ENCODE measurements at places on chromosomes 1 and 21.

DNA sequence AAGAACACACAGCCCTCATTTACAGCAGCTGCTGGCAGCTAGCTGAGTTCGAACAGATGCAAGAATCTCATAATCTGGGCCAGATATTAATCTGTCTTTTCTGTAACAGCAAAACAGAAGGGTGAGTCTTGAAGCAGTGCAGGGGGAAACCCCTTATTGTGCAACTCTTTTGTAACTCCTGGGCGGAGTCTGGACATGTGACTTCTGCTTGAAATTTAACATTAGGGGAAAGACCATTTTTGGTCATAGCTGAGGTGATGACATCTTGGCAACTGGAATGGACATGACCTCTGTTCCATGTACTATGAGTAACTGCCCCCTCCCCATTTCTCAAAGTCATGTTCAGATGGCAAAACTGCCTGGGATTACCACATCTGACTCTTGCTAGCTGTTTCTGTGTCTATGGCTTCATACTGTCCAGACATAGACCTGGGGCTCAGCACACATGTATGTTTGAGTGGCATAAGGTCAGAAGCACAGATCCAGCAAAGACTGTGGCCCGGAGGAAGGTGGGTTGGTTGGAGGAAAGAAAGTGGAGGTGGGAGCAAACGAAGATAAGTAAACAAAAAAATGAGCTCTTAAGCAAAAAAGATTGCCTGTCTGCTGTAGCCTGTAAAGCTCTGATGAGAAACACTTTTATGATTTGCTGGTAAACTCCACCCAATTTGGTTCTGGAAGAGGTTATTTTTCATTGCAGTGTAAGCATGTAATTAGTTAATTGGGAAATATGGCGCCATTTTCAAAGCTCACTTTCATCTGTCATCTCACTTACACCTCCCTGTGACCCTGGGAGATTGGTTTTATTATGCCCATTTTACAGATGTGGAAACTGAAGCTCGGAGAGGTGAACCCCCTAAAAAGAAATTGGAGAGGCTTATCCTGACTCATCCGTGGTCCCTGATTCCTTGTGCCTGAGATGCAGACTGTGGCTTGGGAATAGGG, 26.1 kb downstream of the ETS2 start:
- peak; percentile 97 for DNase-seq

GRCh38 chr1:9404117-9404914, 111.6 kb downstream of the SPSB1 start:
- DNase-seq: no peak

DNA sequence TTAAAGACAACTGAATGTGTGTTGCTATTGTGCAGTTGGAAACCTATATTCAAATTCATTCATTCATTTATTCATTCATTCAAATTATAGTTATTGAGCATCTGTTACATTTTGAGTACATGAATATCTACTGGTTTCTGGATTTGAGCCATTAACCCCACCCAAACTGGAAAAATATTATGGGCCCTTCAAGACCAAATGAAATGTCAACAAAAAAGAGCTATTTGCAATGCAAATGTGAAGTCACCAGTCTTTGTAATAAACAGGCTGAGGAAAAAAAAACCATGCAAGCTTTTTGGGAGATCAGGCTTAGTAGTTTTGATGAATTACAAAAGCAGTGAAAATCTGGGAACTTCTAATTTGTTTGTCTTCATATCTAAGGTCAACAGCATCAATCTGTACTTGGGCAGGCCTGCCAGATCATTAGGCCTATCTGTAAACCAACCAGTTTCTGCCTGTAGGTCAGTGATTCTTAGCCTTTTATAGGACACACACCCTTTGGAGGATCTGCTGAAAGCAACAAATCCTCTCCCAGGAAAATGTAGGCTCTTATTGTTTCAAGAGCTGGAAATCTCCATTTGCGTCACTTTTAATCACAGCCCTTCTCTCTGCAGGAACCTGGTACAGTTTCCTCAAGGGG, 134.7 kb downstream of the FAM78B start:
- DNase-seq: no peak

GRCh38 chr1:36669262-36669661, 186.5 kb upstream of the CSF3R start:
- no peak for DNase-seq

GRCh38 chr1:165738794-165739193, 29.9 kb downstream of the TMCO1 start:
- no peak for DNase-seq

GRCh38 chr1:17885663-17886320, 130.7 kb downstream of the ACTL8 start:
- no peak for DNase-seq

GRCh38 chr1:195738966-195739650, 869.1 kb downstream of the KCNT2 start:
- DNase-seq: peak; percentile 38

DNA sequence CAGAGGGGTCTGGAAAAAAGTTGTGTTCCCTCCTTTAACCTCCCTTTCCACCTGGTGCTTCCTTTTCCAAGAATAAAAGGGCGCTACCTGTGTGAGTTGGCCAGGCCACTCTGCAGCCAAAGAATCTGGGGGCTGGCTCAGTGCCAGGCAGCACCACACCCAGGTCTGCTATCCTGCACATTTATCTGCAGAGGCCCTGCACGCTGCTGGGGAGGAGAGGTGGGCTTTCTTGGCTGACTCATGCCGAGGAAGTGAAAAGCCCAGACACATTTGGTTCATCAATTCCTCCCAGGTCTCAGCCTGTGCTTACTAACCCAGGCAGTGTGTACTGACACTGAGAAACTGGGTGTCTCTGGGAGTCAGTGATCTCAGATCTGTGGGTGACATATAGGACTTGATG, 79.8 kb upstream of the F3 start:
- no peak for DNase-seq

- no peak for DNase-seq
These were observed 58.6 kb downstream of the ADARB1 start for GRCh38 chr21:45132841-45133573.

DNA sequence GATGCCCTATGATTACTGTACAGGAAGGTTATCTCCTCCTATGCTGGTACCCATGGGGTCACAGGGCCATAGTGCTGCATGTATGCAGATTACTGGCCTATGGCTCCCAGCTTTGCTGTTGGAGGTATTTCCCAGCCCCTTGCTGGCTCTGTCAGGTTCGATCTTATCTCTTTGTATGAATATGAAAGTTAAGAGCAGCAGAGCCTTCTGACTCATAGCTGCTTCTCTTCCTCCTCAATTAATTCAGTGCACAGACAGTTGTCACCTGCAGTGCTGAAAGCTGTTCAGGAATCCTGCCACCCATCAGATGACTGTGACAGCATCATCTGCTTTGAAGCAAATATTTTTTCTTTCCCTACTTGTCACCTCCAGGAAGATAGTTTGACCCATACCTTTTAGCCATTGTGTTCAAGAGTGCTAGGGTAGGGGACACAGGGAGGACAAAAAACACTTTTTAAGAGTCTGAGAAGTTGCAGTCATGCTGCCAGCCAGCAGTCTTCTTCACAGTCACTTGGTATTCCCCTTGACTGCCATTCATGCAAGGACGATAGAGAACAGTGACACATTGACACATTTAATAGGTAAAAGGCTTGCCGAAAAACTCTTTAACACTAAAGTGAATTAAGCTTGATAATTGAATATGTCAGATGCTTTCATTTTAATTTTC, 73.1 kb downstream of the KIF1B start:
- DNase-seq: no peak

DNA sequence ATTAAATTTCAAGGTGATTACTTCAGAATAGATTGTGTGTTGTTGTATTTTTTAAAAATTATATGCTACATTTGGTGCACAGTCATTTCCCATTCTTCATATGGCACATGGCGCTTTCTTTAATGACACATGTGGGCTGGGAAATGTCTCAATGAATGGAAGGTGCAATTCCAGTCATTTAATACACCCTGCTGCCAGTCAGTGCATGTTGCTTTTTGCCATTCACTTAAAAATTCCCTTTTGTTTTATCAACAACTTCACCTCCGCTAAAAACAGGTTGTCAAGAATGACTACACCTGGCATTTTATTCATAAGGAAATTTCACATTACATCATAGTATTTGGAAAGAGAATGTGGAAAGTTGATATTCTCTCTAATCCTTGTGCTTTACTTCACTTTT, 716.4 kb upstream of the ADAMTS5 start:
- DNase-seq: no peak

GRCh38 chr1:17091252-17091651, 28.0 kb downstream of the PADI2 start:
- no peak for DNase-seq

DNA sequence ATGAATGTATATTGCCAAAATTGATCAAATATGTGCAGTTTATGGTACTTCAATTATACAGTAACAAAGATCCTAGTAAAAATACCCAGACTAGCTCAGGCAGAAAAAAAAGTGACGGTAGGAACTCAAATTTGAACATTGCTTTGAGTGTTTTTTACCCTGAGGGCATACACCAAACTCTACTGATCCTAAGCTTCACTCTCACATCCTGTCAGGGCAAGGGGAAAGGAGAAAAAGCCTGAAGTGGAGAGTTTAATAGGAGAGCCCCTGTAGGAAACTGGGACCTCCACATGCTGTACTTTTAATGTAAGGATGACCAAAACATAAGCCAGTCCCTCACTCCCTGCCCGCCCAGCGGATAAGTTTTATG, 59.8 kb upstream of the GNG12 start:
- DNase-seq: no peak

- DNase-seq: peak; percentile 45
These were observed 46.5 kb downstream of the RAP1GAP start for GRCh38 chr1:21622466-21623315.

DNA sequence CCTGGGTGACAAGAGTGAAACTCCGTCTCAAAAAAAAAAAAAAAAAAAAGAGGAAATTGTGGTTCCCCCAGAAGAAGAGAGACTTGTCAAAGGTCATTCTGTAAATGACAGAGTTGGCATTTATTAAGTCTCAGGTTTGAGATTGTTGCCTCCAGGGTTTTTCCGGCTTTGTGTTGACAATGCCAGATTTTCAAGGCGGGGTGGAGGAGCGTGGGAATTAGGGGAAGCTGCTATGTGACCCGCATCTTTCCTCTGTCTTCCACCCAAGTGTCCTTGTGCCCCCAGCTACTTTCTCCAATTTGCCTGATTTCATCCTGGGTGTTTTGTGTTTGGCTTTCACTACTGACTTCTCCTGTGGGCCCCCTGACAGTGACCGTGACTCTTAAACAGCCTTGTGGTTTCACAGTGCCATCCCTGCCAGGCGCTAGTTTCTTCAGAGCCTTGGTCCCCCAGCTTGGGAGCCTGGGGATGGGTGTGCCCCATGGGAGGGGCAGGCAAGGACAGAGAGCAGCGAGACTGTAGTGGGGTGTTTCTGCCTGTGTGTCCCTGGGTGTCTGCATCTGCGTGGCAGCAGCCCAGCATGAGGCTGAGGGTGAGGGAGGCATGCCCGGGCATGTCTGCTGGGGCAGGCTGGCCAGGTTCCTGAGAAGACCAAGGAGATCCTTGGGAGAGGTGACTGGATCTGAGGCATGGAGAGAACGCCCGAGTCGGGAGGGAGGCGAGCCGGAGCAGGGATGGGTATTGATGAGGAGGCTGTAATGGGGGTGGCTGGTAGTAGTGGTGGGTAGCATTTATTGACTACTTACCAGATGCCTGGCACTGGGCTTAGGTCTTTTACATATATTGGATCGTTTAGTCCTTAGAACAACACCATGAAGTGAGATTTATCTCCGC, 46.3 kb downstream of the IER5 start:
- peak; percentile 86 for DNase-seq

GRCh38 chr1:22471078-22471477, 19.4 kb downstream of the ZBTB40 start:
- peak; percentile 3 for DNase-seq

- no peak for DNase-seq
These were observed 5.3 kb upstream of the FAM78B start for GRCh38 chr1:166172106-166172505.

GRCh38 chr1:31122741-31123140, 57.2 kb upstream of the PUM1 start:
- DNase-seq: no peak

GRCh38 chr21:42518626-42519025, 5.0 kb downstream of the SLC37A1 start:
- DNase-seq: no peak

- DNase-seq: peak; percentile 66
These were observed 459 bp downstream of the SERBP1 start for GRCh38 chr1:67429528-67430357.

DNA sequence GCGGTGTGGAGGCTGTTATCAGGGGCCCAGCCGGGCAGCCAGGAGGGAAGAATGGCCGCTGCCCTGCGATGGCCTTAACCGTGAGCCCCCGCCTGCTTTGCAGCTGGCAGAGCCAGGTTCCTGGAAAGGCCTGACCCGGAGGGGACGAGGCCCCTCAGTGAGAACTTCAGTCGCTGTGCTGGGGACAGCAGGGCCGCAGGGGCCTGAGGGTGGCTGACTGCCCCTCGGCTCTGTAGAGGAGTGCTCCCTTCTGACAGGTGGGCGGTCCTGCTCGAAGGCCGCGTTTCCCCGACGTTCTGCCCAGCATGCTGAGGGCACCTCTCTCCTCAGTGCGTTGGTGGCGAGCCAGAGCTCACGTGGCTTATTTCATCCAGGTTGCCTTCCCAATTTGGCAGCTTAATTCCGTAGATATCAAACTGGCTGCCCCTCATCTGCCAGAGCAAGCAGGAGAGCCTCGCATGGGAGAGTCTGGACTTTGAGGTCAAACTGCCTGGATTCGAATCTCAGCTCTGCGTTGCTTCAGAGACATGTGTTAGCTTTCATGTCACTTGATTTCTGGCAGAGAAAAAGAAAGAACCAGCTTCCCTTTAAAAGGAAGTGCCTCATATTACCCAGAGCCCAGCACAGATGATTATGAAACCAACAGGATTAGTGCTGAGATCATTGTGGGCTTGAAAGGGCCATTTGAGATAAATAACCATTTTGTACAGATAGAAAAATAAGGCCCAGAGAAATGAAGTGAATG, 239.8 kb downstream of the SDCCAG8 start:
- DNase-seq: peak; percentile 72

GRCh38 chr1:243796016-243796415, 54.0 kb downstream of the AKT3 start:
- DNase-seq: no peak

DNA sequence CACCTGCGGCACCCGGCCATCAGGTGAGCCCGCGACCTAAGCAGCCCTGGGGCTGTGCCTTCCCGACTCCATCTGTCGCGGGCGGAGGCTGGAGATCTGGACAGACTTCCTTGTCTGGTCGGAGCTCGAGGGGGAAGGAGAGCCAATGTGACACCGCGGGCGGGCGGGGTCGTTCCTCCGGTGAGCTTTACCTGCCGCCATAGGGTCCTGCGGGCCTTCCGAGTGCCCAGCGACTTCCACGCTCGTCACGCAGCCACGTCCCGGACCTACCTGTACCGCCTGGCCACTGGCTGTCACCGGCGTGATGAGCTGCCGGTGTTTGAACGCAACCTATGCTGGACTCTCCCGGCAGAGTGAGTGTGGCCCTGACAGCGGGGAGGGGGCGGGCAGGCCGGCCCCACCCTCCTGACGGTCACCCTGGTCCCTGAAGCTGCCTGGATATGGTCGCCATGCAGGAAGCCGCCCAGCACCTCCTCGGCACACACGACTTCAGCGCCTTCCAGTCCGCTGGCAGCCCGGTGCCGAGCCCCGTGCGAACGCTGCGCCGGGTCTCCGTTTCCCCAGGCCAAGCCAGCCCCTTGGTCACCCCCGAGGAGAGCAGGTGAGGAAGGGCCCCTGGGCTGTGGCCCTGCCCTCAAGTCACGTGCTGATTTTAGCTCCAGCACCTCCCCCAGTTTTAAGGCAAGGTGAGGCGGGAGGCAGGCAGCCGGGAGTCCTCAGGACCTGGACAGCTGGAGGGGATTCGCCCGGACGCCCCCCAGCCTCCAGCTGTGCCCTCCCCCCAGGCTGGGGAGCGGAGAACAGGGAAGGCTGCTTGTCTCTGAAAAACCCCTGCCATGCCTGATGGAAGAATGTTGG, 1.1 kb downstream of the PUSL1 start:
- DNase-seq: peak; percentile 36
